ENCODE measurements at places on chromosomes 13 and 19.

DNA sequence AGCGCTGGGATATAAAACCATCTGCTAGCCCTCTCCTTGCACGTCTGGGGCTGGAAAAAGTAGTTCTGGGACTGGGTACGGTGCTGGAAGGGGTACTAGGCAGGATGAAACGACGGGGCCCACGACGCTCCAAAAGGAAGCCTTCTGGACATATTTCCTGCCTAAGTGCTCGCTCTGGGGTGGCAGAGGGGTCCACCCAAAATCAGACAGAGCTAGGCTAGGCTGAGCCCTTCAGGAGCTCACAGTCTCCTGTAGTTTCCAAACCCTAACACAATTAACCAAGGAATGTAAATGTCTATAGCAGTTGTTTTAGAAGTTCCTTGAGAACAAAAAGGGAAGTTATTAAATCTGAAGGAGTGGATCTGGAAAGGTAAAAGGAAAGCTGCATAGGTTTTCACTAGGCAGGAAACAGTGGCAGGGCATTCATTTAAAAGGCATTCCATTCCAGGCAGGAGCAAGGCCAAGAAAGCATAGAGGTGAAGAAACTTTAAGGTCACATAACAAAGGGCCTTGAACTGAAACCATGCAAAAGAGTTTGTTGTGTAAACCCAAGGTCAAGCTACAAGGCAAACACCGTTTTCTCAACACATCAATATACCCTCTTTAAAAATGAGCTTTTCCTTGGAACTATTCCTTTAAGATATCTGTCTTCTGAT lies 634 bp upstream of the DIAPH3 start:
- no peak for DNase-seq

DNA sequence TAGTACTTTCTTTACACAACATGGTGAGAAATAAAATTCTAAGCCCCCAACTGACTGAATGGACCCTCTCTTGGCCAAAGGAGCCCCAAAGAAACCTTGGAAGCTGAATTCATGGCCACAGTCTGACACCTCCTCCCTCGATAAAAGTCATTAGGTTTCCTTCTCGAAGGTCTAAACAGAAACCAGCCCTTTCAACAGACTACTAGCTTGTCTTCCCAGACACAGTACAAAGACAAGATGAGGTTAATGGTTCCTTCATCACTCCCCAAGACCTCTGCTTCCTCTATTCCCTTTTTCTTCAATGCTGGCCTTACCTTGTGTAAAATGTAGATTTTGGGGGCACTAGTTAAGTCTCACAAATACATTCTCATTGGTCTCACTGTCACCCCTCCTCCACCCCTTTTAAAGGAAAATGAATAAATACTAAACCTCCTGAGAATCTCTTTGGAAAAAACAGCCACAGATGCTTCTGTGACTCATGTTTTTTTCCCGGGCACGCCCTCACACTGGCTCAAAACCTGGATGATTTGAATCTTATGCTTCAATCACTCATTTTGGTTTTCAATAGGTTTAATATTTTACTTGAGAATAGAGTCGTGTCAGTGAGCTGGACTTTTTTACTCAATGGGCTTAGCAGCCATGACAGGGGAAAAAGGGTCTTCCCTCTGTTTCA lies 65.8 kb upstream of the MED4 start:
- DNase-seq: peak; percentile 6

GRCh38 chr13:69243366-69243765 lies 864.3 kb upstream of the ATXN8OS start:
- DNase-seq: no peak

DNA sequence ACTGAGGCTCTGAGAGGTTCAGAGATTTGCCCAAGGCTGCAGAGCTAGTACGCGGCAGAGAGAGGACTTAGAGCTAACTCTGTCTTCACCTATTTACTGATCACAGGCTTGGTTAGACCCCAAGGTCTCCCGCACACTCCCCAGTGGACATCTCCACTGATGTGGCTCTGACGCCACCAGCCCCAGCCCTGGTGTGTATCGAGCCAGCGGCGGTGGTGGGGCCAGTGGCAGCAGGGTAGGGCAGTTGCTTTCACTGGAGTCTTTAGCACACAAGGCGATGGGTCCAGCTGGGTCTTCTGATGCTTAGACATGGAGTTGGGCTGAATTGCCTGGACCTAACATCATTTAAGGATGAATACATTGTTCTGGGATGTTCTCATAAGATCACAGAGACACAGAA lies 85.4 kb downstream of the ANKRD10 start:
- no peak for DNase-seq

DNA sequence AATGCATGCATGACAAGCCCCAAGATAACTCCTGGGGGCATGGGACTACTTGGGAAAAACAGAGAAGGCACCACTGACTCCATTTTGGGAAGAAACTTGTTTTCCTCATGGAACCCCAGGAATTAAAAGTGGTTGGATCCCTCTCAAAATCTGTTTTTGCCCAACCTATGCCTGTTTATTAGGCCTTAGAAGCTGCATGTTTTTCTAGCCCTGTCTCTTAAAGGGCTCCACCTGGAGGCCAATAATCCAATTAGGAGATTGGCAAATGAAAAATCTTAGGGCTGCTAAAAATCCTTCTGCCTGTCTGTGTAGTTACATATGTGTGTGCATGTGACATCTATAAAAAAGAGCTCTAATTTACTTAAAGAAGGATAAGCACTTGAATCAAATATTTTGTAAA lies 26.9 kb downstream of the MED4 start:
- no peak for DNase-seq

DNA sequence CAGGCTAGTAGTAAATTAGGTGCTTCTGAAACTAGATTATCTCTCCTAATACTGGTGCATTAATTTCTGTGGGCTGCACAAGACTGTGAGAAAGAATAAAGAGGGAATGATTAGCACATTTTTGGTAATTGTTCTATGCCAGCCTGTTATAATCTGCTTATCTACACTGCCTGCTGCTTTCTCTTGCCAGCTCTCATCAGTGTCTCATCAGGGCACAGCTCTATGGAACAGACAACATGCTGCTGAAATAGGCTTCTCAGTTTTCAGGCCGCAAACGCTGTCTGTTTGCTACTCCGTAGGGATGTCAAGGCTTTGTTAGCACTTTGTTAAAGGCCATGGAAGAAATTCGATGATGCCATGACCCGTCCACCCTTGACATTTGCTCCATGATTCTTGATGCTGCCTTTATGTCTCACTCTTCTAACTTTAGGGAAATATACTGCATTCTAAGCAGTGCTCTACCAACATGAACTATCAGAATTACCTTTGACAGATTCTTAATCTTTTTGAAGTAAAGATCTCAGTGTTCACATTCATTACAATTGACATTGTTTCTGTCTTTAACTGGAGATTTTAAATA lies 84.0 kb upstream of the PRR20A start:
- DNase-seq: no peak

GRCh38 chr19:30516111-30516510 lies 143.9 kb downstream of the ZNF536 start:
- no peak for DNase-seq

GRCh38 chr13:30551189-30551588 lies 66.5 kb upstream of the USPL1 start:
- DNase-seq: no peak

DNA sequence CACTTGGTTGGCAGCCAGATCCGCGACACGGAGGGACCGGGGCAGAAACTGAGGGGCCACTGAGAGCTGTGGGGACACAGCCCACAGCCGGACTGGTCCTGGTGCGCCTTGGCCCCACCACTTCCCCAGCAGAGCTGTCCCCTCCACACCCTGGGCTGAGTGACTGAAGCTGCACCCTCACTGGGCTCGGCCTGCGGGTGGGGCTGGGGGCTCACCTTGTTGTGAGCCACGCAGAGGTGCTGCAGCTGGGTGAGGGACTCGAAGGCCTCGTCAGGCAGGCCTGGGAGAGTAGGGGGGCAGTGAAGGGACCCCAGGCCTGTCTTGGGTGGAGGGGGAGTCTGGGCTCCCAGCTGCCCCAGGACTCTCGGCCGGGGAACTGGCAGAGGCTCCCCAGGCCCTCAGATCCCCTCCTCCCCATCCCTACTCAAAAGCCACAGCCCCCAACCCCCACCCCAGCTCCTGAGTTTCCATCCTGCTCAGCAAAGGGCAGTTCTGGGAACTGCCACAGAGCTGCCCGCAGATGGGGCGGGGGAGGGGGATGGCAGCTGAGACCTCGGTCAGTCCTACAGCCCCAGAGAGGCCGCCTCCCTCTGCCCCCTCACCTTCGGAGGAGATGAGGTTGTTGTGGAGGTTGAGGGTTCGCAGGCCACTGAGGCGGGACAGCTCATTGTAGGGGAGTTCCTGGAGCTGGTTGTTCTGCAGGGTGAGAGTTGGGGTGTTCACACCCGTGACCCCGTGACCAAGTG lies 2.3 kb downstream of the PODNL1 start:
- no peak for DNase-seq

DNA sequence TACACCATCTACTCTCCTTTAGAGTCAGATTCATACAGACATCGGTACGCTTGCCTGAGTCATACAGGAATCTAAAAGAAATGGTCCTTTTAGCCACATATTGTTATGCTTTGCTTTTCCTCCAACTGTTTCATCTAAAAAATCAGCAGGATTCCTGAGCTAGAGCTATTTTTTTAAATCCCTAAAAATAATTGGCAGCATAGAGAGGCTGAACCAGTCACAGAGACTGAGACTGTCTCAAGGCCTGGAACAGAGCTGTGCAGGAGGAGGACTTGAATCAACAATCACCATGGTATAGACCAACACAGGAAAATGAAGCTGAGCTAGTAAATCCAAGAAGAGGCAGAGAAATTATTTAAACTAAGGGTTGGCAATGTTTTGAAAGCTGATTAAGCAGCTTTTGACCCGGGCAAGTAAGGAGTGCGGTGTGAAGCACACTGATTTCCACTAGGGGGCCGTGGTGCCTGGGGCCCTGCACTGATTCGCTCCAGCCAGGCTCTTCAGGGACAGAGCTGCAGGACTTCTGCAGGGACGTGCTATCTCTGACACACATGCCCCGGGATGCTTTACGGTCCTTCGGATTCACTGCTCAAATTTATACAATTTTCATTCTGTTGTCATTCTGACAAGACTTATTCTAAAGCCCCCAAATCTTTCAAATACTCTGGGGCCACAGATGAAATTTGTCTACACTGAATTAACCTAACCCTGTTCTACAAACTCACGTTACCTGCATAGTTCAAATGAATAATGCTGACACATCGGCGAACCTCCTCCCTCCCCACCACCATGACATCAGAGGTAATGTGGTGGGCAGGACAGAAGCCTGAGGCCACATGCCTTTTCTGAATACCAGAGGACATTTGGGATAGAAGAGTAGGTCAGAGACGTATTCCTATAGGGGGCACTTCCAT lies 87.6 kb upstream of the SLC15A1 start:
- DNase-seq: peak; percentile 82

DNA sequence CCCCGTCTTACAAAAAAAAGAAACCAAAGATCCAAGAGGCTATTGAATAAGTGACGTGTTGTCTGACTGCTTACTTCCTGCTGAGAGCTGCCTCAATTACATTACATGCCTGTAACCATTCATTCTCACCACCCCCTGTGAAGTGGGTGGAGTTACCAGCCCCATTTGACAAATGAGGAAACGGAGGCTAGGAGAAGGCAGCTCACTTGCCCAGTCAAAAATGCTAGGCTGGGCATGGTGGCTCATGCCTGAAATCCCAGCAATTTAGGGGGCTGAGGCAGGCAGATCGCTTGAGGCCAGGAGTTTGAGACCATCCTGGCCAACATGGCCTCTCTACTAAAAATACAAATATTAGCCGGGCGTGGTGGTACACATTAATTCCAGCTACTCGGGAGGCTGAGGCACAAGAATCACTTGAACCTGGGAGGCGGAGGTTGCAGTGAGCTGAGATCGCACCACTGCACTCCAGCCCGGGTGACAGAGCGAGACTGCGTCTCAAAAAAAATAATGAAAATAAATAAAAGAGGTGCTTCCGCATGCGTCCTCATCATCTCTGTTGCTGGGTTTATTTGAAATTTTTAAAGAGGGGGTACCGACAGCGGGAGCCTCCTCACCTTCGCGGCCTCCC lies 499 bp downstream of the LSM7 start:
- DNase-seq: peak; percentile 60

DNA sequence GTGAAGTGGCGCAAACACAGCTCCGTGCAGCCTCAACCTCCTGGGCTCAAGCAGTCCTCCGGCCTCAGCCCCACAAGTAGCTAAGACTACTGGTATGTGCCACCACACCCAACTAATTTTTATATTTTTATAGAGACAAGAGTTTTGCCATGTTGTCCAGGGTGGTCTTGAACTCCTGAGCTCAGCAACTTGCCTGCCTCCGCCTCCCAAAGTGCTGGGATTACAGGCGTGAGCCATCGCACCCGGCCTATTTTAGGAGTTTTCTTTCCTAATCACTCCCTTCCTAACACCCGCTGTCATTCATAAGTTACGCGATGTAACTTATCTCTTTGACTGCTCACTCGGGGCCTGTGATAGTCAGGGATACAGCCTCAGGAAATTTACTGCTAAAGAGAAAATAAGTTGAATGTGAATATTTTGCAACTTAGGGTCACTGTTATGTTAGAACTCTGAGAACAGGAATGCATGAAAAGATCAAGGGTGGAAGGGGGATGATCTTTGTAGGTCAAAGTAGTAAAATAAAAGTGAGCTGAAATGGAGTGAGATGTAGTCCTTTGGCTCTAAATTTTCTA lies 140.3 kb downstream of the DCT start:
- DNase-seq: no peak

DNA sequence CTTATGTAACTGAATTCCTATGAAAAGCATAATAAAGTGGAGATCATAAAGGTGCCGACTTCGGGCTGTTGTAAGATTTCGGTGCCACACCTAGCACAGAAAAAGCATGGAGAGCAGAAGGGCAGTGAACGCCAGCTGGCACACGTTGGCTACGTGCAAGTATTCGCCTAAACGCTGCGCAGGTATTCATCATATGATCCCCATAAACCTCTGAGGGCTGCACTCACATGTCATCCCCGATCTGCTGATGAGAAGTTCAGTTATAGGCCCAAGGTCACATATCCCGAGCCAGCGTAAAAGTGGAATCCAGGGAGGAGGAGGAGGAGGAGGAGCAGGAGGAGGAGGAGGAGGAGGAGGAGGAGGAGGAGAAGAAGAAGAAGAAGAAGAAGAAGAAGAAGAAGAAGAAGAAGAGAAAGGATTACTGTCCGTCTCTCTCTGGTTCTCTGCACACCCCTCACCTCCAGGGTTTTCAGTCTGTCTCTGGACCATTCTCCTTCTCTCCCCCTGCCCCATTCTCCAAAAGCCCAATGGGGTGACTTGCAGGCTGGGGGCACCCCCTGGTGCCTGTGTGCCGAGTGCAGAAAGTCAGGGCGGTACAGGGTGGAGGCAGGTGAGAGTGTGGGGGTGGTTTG lies 18.6 kb upstream of the CYP2S1 start:
- no peak for DNase-seq

GRCh38 chr19:46950526-46951170 lies 69.0 kb upstream of the NPAS1 start:
- DNase-seq: no peak

DNA sequence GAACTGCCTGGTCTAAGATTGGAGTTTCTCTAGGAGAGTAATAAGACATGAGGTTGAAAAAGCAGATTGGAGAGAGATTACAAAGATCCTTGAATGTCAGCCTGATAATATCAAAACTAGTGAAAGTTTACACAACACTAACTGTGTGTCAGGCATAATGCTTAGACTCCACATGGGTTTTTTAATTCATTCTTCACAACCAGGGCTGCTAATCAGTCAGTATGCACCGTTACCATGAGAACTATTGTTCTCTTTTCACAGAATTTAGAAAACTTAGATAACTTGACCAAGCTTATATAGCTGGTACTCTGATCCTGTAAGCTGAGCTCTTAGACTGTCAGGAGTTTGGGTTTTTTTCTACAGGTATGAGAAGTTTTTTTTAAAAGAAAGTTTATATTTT lies 46.6 kb upstream of the TSC22D1 start:
- DNase-seq: no peak

GRCh38 chr13:50275392-50276063 lies 260.3 kb downstream of the KCNRG start:
- no peak for DNase-seq

- DNase-seq: no peak
These were observed 603.9 kb downstream of the DCT start for GRCh38 chr13:93875547-93875946.
